Aorta (tissue), 5 donors: ENCODE measurements at places on chromosomes 13 and 19. TPM values are rescaled to one million over a fixed set of nuclear protein-coding genes. Genes with fewer than 3 reads are reported as not detected.

The ZIK1 gene
- total RNA-seq: 6.3 TPM

The SPRY2 gene
- 45.2 TPM for total RNA-seq

The SPACA6 gene
- 37.3 TPM for total RNA-seq

The GDF15 gene
- 4.2 TPM for total RNA-seq

The ZNF616 gene
- total RNA-seq: 11.0 TPM

The FBL gene
- 121 TPM for total RNA-seq

The ZBTB7A gene
- 50.4 TPM for total RNA-seq

The SYDE1 gene
- 49.9 TPM for total RNA-seq

The EDNRB gene
- total RNA-seq: 17.8 TPM

The CACNG8 gene
- total RNA-seq: 0.23 TPM

The TMEM238 gene
- total RNA-seq: 2.4 TPM

The SIGLEC5 gene
- 2.0 TPM for total RNA-seq

The KIRREL2 gene
- not detected for total RNA-seq

The ARMC6 gene
- 13.1 TPM for total RNA-seq

The C13orf42 gene
- total RNA-seq: not detected

The RTBDN gene
- not detected for total RNA-seq

The SSC5D gene
- 64.1 TPM for total RNA-seq

The PCDH17 gene
- total RNA-seq: 20.8 TPM

The CIRBP gene
- 397 TPM for total RNA-seq

The LSR gene
- total RNA-seq: 13.1 TPM

The SIGLEC14 gene
- total RNA-seq: 4.2 TPM

The SIGLEC11 gene
- total RNA-seq: 1.8 TPM

The GFY gene
- not detected for total RNA-seq

The ATXN8OS gene
- total RNA-seq: not detected

The PEAK3 gene
- total RNA-seq: 0.93 TPM

The SKA3 gene
- total RNA-seq: 2.3 TPM

The ZNF628 gene
- 7.0 TPM for total RNA-seq

The ATP4A gene
- not detected for total RNA-seq

The LMTK3 gene
- total RNA-seq: 4.2 TPM

The ANGPTL8 gene
- not detected for total RNA-seq

The FFAR2 gene
- 2.0 TPM for total RNA-seq

The QPCTL gene
- 5.4 TPM for total RNA-seq

The TNNI3 gene
- not detected for total RNA-seq

The CYP2A6 gene
- not detected for total RNA-seq

The ZNF536 gene
- total RNA-seq: 1.2 TPM
